Endothelial cell (in vitro differentiated cells): ENCODE measurements at places on chromosomes 13 and 19. TPM values are rescaled to one million over a fixed set of nuclear protein-coding genes. Genes with fewer than 3 reads are reported as not detected.

- H3K27ac ChIP-seq, result no peak overlapping the region
- H3K4me1 ChIP-seq, result no peaks in the 10 kb centered on the region
- H3K36me3 ChIP-seq, result peaks cover 23% of the 10 kb centered on the region
- peaks cover 4% of the 10 kb centered on the region for H3K27me3 ChIP-seq
- peak overlapping the region; percentile 16 for H3K4me3 ChIP-seq
Measured at GRCh38 chr19:6450166-6450565, 9.4 kb downstream of the SLC25A23 start.

ATP13A1 gene
- total RNA-seq, result 56.7 TPM

DNA sequence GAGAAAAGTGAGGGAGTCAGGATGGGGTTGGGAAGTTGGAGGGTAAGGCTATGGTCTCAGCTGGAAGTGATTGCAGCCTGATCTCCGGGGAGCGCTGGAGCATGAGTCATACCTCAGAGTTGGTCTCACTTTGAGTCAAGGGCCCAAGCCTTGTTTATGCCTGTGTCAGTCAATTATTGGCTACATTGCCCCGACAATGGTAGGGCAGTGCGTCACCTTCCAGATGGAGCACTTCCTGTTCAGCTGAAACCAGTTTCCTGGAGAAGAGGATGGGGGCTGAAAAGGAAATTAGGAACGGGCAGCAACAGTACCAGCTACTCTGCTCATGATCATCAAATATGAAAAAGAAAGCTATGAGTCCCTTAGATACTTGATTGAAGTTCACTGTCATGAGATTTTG, 60.4 kb downstream of the ADGRE1 start:
- H3K27ac ChIP-seq, result no peak overlapping the region
- H3K4me1 ChIP-seq, result no peaks in the 10 kb centered on the region
- peaks cover 2% of the 10 kb centered on the region for H3K36me3 ChIP-seq
- DNase-seq, result no peak
- peaks cover 6% of the 10 kb centered on the region for H3K27me3 ChIP-seq

DNA sequence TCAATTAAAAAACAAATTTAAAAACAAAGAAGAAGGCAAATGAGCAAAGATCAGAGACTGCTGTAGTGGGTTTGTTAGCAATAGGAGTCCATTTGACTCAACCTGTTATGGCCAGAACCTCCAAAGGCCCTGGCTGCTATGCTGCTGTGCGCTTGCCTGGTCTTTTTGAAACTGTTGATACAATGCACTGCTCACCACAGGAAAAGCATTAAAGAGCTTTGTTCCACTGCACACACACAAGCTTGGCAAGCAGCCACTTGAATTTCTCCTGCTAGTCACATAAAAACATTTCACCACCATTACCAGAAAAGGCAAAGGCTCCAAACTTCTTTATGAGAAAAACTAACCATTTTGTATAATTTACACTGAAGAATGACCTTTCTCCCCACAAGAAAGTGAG, 132.2 kb downstream of the FREM2 start:
- H3K27ac ChIP-seq, result no peak overlapping the region
- H3K27me3 ChIP-seq, result peaks cover 2% of the 10 kb centered on the region
- no peaks in the 10 kb centered on the region for H3K4me1 ChIP-seq
- no peaks in the 10 kb centered on the region for H3K36me3 ChIP-seq
- no peak for DNase-seq
- no peak overlapping the region for H3K4me3 ChIP-seq

GRCh38 chr13:23175920-23176319, 4.9 kb upstream of the SGCG start:
- no peak for DNase-seq
- H3K27ac ChIP-seq, result no peak overlapping the region
- peaks cover 1% of the 10 kb centered on the region for H3K27me3 ChIP-seq
- no peak overlapping the region for H3K4me3 ChIP-seq

GRCh38 chr13:62512194-62513141, 1096.8 kb upstream of the PCDH20 start:
- H3K27ac ChIP-seq, result no peak overlapping the region
- DNase-seq, result peak; percentile 46
- H3K4me3 ChIP-seq, result no peak overlapping the region
- no peaks in the 10 kb centered on the region for H3K36me3 ChIP-seq

- peaks cover 3% of the 10 kb centered on the region for H3K27me3 ChIP-seq
- peaks cover 12% of the 10 kb centered on the region for H3K4me1 ChIP-seq
- H3K4me3 ChIP-seq, result no peak overlapping the region
- H3K27ac ChIP-seq, result no peak overlapping the region
- DNase-seq, result no peak
Measured at GRCh38 chr19:34925278-34925855, 1.3 kb upstream of the ZNF30 start.

- H3K4me3 ChIP-seq, result no peak overlapping the region
- peaks cover 10% of the 10 kb centered on the region for H3K4me1 ChIP-seq
- H3K27me3 ChIP-seq, result peaks cover 3% of the 10 kb centered on the region
- no peaks in the 10 kb centered on the region for H3K36me3 ChIP-seq
- no peak for DNase-seq
Measured at GRCh38 chr13:40149611-40150274, 494.3 kb downstream of the COG6 start.

ZNF563 gene
- total RNA-seq, result 1.2 TPM

RGCC gene
- 0.77 TPM for total RNA-seq

DNA sequence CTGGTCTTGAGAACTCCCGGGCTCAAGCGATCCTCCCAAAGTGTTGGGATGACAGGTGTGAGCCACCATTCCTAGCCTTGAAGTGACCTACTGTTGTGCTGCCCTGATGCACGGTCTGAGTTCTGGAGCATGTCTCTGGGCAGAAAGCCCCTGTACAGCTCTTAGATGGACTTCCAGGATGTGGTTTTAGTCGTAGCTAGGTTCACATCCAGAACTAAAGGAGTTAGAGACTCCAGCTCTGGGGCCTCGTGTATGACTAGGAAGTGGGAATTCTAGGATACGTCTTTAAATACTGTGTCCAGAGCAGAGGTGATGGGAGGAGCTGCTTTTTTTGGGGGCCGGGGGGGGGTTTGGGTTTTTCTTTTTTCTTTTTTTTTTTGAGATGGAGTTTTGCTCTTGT, 12.2 kb downstream of the UPF1 start:
- H3K4me1 ChIP-seq, result peaks cover 11% of the 10 kb centered on the region
- no peak overlapping the region for H3K27ac ChIP-seq
- no peak for DNase-seq
- H3K4me3 ChIP-seq, result no peak overlapping the region
- H3K27me3 ChIP-seq, result peaks cover 5% of the 10 kb centered on the region

RNASEH2B gene
- total RNA-seq, result 9.3 TPM

GRCh38 chr19:45601115-45601514, 897 bp downstream of the GPR4 start:
- peaks cover 59% of the 10 kb centered on the region for H3K4me1 ChIP-seq
- peak overlapping the region; percentile 96 for H3K27ac ChIP-seq
- H3K27me3 ChIP-seq, result peaks cover 17% of the 10 kb centered on the region
- peak; percentile 36 for DNase-seq
- peak overlapping the region; percentile 100 for H3K4me3 ChIP-seq

GRCh38 chr13:39385621-39386231, 217.3 kb downstream of the LHFPL6 start:
- H3K4me1 ChIP-seq, result peaks cover 7% of the 10 kb centered on the region
- peaks cover 8% of the 10 kb centered on the region for H3K27me3 ChIP-seq

DNA sequence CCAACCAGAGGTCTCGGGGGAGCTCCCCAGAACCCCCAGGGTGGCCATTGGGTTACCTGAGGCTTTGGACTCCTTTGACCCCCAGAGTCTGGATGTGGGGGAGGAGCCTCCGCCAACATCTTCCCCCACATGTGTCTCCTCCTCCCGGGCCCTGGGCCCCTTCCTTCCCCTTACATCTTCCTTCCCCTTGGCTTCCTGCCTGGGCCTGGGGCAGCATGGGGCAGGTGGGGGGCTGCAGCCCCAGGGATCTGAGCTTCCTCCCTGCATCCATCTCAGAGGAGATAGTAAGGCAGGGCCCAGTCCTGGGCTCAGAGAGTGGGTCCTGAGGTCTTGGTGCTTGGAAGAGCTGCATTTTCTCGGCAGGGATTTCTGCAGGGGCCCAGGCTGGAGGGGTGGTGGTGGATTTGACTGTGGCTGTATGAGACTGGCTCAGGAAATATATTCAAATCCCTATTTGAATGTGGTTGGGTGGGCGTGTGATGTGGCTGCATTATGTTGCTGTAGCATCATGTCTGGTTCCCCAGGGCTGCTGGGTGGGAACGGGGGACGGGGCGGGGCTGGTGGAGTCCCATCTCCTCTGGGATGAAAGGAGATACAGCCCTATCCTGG, 919 bp downstream of the VAV1 start:
- peaks cover 20% of the 10 kb centered on the region for H3K36me3 ChIP-seq
- H3K27ac ChIP-seq, result no peak overlapping the region
- H3K27me3 ChIP-seq, result peaks cover 12% of the 10 kb centered on the region
- no peak overlapping the region for H3K4me3 ChIP-seq

DNA sequence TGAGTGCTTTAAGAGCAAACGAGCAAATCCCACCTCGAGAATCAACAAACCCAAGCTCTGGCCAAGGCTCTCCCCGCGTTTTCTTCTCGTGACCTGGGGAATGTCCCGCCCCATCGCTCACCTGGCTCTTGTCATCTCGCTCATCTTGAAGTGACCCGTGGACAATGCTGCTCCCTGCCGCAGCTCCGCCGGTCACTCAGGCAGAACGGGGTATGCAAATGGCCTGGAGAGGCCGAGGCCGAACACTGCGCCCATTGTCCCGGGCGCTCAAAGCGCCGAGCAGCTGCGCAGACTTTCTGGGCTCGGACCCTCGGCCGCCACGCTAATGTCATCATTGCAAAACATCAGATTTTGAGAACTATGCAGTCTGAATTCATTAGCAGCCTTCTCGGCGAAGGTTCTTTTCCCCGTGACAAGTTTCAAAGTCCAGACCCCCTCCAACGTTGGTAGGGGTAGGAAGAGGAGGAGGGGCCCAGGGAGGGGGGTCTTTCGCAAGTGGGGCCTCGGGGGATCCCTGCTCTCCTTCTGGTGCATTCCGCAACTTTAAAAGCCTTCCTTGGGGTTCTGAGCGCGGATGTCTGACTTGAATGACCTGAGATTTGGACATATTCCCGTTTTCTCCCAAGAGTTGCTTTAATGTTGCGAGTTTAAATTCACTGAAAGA, 39.7 kb downstream of the SOX1 start:
- H3K4me3 ChIP-seq, result no peak overlapping the region
- DNase-seq, result no peak
- no peak overlapping the region for H3K27ac ChIP-seq
- peaks cover 8% of the 10 kb centered on the region for H3K4me1 ChIP-seq
- peaks cover 28% of the 10 kb centered on the region for H3K27me3 ChIP-seq

ZNF784 gene
- total RNA-seq, result 6.8 TPM

ZNF560 gene
- total RNA-seq, result not detected

ZNF433 gene
- total RNA-seq, result 0.21 TPM

GRCh38 chr19:17249887-17250548, 4.3 kb upstream of the NR2F6 start:
- H3K27me3 ChIP-seq, result peaks cover 14% of the 10 kb centered on the region
- no peak overlapping the region for H3K27ac ChIP-seq
- H3K4me1 ChIP-seq, result peaks cover 18% of the 10 kb centered on the region
- H3K36me3 ChIP-seq, result peaks cover 6% of the 10 kb centered on the region
- H3K4me3 ChIP-seq, result no peak overlapping the region
- DNase-seq, result no peak

- peaks cover under 1% of the 10 kb centered on the region for H3K4me1 ChIP-seq
- H3K27me3 ChIP-seq, result no peaks in the 10 kb centered on the region
- H3K4me3 ChIP-seq, result no peak overlapping the region
- no peaks in the 10 kb centered on the region for H3K36me3 ChIP-seq
- no peak for DNase-seq
- H3K27ac ChIP-seq, result no peak overlapping the region
Measured at GRCh38 chr13:65921933-65922332, 1308.2 kb downstream of the PCDH9 start.

GRCh38 chr19:17292301-17293074, 10.7 kb downstream of the ABHD8 start:
- no peak overlapping the region for H3K27ac ChIP-seq
- DNase-seq, result peak; percentile 88
- H3K4me3 ChIP-seq, result peak overlapping the region; percentile 80
- H3K4me1 ChIP-seq, result no peaks in the 10 kb centered on the region
- no peaks in the 10 kb centered on the region for H3K36me3 ChIP-seq

DNA sequence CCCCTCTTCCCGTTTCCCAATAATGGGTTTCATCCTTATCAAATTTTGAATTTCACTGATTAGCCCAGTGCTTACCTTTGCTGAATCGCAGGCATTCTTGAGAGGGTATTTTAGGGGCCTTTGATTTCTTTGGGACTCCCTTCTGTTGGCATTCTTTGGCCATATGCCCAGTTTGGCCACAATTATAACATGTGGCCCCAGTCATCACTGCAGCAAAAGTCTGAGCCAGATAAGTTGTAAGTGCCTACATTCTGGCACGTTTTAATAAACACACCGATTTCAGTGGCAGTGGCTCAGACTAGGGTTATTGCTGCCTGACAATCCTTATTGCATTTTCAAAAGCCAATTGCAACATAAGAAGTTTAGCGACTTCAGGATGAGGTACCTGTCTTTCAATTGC, 41.4 kb downstream of the ZNF726 start:
- no peaks in the 10 kb centered on the region for H3K4me1 ChIP-seq
- DNase-seq, result no peak

DNA sequence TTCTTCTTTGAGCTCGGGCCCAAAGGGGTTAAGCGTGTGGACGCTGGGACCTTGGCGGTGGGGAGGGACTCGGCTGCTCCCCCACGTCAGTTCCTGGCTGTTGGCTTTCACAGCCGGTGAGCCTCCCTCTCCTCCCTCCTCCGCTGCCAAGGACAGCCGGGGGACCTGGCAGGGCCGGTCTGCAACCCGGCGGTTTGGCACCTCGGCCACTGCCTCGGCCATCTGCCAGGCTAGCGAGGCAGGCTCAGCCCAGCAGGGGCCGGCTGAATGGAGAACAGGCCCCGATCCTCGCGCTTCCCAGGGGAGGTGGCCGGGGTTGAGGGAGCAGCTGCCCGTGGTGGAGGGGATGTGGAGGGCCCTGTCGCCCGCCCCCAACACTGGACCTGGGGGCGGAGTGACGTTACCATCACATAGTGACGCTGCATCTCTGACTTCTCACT, 5.0 kb downstream of the TLE5 start:
- no peak for DNase-seq
- peaks cover 10% of the 10 kb centered on the region for H3K4me1 ChIP-seq
- H3K27ac ChIP-seq, result no peak overlapping the region
- H3K4me3 ChIP-seq, result no peak overlapping the region
- peaks cover 21% of the 10 kb centered on the region for H3K36me3 ChIP-seq
- peaks cover 10% of the 10 kb centered on the region for H3K27me3 ChIP-seq

HCST gene
- 0.95 TPM for total RNA-seq

DNA sequence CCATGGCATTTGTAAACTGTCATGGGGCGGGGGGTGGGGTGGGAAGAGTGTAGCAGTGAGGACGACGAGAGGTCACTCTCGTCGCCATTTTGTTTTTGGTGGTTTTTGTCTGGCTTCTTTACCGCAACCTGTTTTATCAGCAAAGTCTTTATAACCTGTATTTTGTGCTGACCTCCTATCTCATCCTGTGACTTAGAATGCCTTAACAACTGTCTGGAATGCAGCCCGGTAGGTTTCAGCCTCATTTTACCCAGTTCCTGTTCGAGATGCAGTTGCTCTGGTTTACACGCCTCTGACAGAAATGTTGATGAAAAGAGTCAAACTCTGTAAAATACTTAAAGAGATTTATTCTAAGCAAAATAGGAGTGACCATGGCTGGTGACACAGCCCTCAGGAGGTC, 852.0 kb downstream of the DACH1 start:
- no peak for DNase-seq
- no peaks in the 10 kb centered on the region for H3K27me3 ChIP-seq

GRCh38 chr13:98204546-98204945, 27.5 kb upstream of the RNF113B start:
- H3K27ac ChIP-seq, result no peak overlapping the region
- peaks cover 1% of the 10 kb centered on the region for H3K27me3 ChIP-seq
- H3K4me1 ChIP-seq, result peaks cover 12% of the 10 kb centered on the region
- no peak overlapping the region for H3K4me3 ChIP-seq
